ENCODE measurements at places on chromosomes 1 and 21.

GRCh38 chr1:18950401-18951026, 6.0 kb downstream of the IFFO2 start:
- DNase-seq, result no peak

GRCh38 chr1:85465099-85465785, at the start of gene DDAH1:
Gene DDAH1, minus strand, starts transcription at chr1:85465159. Its CDS starts 114 bp downstream, at chr1:85465045.
- DNase-seq, result peak; percentile 46

DNA sequence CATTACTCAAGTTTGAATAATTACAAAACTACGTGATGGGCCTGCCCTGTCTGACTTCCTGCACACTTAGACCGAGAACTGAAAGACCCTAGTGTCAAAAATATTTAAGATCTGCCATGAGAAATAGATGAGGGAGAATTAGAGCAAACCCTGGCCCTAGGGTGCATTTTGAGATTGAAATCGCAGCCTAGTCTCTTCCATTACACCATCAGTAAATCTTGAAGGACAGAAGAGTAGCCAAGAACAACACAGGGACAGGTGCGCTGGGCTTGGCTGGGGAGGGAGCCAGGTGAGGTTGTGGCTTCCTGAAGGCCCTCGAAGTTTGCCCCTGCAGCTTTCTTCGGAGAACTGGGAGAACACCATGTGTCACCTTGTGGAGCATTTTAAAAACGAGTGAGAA, 36.7 kb upstream of the KIF26B start:
- no peak for DNase-seq

- DNase-seq, result no peak
Observed at GRCh38 chr1:85892366-85892765, 184.1 kb upstream of the ZNHIT6 start.

GRCh38 chr21:45054927-45055612, 19.3 kb upstream of the ADARB1 start:
- no peak for DNase-seq

GRCh38 chr1:202227997-202228401, 34.4 kb downstream of the LGR6 start:
- DNase-seq, result no peak

DNA sequence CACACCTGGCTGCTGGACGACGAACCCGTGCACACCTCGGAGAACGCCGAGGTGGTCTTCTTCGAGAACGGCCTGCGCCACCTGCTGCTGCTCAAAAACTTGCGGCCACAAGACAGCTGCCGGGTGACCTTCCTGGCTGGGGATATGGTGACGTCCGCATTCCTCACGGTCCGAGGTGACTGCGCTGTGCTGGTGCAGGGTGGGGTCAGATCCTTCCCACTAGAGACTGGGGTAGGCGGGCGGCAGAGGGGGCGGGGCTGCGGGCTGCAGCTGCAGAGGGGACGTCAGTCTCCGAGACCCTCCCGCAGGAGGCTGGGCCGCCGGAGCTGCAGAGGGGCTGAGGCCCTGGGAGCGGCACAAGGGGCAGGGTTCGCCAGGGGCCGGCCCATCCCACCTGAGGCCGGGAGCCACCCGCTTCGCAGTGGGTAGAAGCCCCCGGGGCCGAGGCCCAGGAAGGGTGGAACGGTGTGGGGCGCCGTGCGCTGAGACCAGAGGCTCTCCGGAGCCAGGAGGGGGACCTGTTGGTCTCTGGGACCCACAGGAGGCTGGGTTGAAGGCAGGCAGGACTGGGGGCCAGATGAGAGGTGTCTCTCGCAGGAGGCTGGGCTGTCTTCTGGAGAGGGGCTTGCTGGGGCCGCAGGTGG, 90.6 kb downstream of the TRIM11 start:
- DNase-seq, result no peak

DNA sequence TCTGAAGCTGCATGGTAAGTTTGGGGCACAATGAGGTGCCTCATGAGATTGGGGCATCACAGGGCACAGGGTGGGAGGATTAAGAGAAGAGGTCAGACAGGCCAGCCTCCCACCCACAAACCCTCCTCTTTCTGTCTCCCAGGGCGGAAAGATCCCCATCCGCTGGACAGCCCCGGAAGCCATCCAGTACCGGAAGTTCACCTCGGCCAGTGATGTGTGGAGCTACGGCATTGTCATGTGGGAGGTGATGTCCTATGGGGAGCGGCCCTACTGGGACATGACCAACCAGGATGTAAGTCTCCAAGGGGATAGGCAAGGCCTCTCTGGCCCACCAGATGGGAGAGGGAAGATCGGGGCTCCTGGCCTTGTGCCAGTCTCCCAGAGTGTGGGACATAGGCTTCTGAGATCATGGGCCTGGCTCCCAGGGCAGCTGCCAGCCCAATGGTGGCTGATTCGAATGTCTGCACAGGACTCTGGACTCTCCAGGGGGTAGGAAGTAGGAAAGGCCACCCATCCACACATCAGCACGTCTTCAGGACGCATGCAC, 63.7 kb downstream of the LACTBL1 start:
- no peak for DNase-seq

- no peak for DNase-seq
Observed at GRCh38 chr1:64265141-64265540, 61.7 kb downstream of the UBE2U start.

DNA sequence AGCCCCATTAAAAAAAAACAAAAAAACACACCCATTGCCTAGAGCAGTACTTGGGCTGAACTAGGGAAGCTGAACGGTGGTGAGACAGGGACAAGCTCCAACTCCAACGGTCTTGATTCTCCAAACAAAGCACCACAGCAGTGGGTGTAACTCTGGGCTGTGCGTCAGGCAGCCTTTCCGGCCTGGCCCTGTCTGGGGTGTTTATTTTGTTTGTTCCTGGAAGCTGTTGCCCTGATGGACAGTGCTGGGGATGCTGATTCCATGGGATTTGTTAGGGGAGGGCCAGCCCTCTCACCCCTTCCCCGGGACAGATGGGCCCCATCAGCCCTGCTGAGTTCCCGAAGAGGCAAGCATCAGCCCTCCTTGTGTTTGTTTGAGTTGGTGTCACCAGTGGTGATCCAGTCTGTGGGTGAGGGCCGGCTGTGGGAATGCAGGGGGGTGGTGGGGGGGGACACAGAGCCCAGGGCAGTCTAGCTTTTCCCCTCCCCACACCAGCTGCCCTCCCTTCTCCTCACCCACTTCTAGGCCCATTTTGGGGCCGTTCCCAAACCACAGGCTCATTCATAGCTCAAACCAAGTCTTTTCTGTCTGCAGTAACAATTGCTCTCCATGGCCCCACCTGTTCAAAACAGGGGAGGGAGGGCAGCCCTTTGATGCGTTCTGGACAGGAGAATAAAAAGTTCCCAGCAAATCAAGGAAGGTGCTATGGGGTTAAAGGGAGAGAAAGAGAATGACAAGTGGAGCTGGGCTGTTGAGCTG, 4.5 kb downstream of the WNT2B start:
- DNase-seq, result no peak

GRCh38 chr1:145936247-145936646, 9.0 kb upstream of the RBM8A start:
- DNase-seq, result no peak

- DNase-seq, result no peak
Observed at GRCh38 chr21:16788584-16788983, 724.3 kb upstream of the CXADR start.

DNA sequence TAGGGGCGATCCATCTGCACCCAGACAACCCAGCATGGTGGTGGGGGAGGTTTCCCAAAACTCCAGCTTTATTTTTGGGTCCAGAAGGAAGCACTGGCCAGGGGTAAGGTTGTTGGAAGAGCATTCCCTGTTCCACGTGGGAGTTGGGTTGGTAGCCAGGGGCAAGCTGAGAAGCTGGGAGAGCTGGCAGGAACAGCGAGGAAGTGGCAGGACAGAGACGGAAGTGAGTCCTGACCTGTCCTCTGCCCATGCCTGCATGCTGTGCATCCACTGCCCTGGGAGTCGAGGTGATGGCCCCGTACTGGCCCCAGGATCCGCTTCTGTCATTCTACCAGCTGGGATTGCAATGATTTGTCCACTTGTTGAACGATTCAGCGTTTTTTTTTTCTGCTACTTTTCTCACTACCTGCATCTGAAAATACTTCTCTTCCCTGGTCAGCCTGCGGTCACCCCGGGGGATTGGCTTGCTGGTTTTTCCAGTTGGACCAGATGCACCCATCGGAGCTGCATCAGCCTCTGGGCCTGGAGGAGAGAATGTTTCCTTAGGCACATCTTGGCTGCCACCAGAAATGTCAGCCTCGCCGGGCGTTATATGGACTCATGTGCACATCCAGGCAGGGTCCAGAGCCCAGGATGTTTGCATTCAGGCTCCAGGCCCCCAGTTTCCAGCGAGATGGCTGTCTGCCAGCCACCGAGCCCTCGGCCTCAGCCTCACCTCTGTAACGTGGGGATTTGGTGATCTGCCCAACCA, 28.3 kb upstream of the TMPRSS2 start:
- no peak for DNase-seq

DNA sequence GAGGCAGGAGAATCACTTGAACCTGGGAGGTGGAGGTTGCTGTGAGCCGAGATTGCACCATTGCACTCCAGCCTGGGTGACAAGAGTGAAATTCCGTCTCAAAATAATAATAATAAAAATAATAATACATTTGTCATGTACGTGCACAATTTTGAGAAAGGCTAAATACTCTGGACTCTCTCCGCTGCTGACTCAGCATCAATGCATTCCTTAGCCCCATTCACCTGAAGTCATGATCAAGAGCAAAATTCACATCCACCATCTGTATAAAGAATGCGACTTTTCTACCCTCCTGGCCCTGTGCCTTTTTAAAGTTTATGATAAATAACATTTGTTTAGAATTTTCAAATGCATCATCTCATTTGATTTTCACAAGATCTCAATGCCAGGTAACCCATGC, 35.5 kb upstream of the MAP1LC3C start:
- no peak for DNase-seq

DNA sequence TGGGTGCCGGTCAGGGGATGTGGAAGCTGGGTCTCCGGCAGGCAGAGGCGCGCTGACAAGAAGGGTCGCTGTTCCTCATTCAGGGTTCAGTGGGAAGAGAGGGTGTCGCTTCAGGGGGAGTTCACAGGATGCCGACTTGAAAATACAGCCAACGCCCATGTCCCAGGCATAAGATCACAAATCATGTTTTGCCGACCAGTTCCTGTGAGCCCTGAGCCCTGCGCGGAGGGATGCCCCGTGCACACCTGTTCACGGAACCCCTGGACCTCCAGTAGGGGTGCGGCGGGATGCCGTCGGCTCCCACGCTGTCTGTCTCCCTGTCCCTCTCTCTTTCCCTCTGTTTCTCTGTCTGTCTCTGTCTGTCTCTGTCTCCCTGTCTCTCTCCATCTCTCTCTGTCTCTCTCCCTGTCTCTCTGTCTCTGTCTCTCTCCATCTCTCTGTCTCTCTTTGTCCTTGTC, 26.8 kb downstream of the TP73 start:
- no peak for DNase-seq

- DNase-seq, result no peak
Observed at GRCh38 chr1:183300395-183300794, 114.3 kb downstream of the LAMC2 start.

GRCh38 chr1:101236516-101237228, at the start of gene S1PR1:
Gene S1PR1, plus strand, starts transcription at chr1:101237019. Its CDS starts 1,966 bp downstream, at chr1:101238985.
- DNase-seq, result peak; percentile 34

DNA sequence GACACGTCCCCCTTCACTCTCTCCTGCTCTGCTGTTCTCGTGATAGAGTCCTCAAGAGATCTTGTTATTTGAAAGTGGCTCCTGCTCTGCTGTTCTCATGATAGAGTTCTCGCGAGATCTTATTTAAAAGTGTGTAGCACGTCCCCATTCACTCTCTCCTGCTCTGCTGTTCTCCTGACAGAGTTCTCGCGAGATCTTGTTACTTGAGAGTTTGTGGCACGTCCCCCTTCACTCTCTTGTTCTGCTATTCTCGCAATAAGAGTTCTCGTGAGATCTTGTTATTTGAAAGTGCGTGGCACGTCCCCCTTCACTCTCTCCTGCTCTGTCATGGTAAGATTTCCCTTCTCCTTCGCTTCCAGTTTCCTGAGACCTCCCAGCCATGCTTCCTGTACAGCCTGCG, 47.9 kb downstream of the SMYD3 start:
- no peak for DNase-seq

DNA sequence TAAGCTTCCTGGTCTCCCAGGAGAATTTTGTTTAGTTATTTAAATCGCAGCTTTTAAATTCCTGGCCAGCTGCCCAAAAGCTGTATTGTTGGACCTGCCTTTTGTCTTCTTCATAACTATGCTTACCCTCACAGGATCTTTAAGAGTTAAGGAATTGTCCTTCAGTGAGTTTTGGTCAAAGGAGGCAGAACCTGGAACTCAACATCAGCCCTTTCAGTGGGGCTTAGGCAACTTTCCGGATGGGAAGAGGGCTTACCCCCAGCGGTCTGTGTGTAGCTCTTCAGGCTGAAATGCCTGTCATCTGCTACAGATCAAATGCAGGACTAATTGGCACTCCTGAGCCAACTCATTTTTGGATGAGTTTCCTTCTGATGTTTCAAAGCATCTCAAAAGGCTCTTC, 402.6 kb downstream of the SIPA1L2 start:
- no peak for DNase-seq

DNA sequence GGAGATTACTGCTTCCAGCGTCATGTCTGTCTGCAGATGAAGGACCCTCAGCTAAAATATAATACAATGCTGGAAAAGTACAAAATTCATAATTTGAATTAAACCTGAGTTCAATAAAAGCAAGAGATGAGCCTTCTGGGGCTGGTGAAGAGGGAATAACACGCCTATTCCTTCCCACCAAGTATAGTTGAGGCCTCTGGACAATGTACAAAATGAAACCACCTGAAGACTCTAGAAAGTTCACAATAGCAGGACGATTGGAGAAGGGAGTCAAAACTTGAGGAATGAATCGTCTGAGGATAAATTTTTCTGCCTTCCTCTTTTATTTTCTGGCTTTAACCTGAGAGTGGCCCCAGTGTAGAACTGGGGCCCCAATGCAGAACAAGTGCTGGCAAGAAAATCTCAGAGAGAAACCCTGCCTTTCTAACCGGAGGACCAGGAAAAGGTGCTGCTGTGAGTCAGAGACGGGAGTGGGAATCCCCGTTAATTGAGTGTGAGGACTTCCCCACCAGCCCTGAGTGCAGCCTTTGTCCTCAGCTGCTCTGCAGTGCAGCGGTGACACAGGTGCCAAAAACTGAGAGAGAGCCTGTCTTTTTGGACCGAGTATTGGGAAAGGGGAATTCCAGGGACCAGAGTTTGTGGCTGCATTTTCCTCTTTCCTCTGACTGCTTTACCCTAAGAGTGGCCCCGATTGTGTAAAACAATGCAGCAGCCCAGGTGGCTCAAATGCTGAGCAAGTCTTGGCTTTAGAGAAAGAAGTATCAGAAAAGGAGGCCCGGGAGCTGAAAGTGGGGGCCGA, 264.9 kb downstream of the DYRK1A start:
- no peak for DNase-seq

DNA sequence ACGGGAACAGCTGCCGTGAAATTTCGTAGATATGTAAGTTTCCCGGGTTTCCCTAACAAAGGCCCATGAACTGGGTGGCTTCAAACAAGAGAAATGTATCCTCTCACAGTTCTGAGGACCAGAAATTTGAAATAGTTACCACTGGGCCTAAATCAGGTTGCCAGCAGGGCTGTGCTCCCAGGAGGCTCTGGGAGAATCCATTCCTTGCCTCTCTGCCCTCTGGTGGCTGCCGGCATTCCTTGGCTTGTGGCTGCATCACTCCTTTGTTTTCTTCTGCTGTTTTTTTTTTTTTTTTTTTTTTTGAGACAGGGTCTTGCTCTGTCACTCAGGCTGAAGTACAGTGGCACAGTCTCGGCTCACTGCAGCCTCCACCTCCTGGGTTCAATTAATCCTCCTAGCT, 23.7 kb downstream of the UMODL1 start:
- DNase-seq, result no peak
